DND-41 (cell line): ENCODE measurements at places on chromosomes 12 and 14.

- no peak for DNase-seq
Observed at GRCh38 chr12:48163150-48163747, 5.9 kb upstream of the ASB8 start.

- no peak for DNase-seq
Observed at GRCh38 chr12:107435520-107435919, 250.1 kb upstream of the PWP1 start.

DNA sequence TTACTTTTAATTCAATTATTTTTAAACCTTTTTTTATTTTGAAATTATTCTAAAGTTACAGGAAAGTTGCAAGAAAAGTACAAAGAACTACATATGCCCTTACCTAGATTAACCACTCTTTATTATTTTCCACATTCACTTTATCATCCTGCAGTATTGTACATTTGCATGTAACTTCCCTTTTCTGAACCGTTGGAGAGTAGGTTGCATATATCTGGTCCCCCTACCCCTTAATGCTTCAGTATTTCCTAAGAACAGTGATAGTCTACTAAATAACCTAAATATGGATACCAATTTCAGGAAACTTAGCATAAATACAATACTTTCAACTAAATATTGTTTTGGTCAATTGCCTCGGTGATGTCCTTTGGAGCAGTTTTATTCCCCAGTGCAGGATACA is 15.0 kb downstream of the G2E3 start:
- DNase-seq = no peak

GRCh38 chr12:81683881-81684280 is 75.3 kb downstream of the PPFIA2 start:
- DNase-seq = no peak
